ELR (cell line): ENCODE measurements at places on chromosomes 2 and 18.

DNA sequence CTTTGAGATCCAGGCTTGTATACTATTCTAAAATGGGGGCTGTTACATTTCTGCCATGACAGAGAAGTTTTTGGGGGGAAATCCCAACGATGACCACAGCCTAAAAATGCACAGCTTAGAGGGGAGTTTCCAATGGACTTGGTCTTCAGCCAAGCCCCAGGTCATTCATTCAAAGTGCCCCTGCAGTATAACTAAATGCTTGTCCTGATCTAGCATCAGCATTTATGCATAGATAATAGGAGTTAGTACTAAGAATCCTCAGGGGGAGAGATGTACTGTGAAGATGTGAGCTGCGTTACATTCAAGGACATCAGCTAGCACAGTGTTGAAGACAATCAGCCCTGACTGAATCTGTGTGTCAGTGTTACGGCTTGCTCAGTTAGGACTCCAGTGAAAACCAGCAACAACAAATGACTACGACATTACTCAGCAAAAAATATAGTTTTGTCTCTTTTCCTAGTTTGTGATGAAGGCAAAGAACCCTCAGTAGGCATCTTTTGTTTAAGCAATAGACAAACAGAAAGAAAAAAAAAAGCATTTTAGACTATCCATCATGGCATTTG lies 160.9 kb downstream of the ZEB2 start:
- DNase-seq = peak; percentile 76

- peak; percentile 62 for DNase-seq
Measured at GRCh38 chr2:222561817-222562645, 93.9 kb downstream of the FARSB start.

DNA sequence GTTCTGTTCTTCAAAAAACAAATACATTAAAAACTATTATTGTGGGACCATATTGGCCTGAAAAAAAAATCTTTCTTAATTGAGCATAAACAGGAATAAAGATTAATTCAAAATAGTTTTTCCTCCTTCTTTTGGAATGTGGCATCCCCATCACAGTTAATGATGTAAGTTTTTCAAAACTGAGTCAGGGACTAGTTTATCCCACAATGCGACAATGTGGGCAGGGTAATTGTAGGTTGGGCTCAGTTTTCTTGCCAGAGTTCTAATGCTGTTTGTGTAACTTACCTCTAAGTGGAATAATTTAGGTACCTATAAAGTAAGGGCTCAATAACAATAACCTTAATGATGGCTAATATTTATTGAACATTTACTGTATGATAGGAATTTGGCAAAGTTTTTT lies 82.0 kb downstream of the PMS1 start:
- no peak for DNase-seq

- DNase-seq = no peak
Measured at GRCh38 chr2:235685024-235685721, 191.3 kb downstream of the AGAP1 start.

GRCh38 chr2:216583606-216584005 lies 49.6 kb upstream of the IGFBP2 start:
- DNase-seq = no peak

DNA sequence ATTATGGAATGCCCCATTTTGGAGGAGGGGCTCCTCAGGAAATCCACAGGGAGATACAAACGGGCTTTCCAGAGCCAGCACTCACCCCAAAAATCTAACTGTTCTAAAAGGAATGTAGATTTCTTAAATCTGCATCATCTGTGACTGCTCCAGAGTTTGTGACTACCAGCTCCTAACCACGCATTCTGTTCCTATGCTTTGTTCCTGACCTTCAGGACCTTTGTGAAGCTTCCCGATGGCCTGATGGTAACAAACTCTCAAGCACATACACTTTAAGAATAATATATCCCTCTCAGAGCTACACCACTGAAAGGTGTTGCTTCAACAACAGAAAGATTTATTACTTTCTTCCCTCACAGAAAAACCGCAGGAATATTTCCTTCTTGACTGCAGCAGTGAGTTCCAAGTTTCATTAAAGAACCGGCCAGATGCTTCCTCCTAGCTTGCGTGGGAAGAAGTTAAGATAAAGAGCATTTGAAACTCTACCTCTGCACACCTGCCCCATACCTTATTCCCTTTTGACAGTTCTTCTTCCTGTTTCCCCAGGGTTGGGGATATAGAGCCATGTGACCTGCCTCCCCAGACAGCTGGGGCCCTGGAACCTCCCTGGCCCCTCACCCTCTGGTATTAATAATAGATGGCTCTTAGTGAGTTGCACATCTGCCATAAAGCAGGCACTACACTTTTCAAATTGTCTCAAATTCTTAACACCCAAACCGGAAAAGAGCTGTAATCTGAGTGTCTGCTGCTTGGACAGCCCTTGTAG lies 40.2 kb upstream of the EML4 start:
- peak; percentile 87 for DNase-seq

DNA sequence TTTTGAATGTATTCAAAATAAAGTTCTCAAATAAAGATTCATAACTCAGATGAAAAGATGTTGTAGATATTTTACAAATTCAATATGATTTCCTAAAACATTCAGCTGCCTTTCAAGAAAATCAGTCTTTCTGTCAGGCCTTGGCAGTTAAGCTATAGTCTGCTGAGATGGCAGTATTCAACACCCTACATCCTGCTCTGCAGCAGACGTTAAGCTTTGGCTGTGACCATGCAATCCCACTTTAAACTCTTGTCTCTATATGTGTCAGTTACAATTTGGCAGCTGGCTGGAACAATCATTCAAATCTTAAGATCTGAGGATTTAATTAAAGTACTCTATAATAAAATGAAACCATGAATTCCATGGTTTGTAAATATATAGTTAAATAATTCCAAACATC lies 567.3 kb upstream of the ZNF804A start:
- peak; percentile 19 for DNase-seq

DNA sequence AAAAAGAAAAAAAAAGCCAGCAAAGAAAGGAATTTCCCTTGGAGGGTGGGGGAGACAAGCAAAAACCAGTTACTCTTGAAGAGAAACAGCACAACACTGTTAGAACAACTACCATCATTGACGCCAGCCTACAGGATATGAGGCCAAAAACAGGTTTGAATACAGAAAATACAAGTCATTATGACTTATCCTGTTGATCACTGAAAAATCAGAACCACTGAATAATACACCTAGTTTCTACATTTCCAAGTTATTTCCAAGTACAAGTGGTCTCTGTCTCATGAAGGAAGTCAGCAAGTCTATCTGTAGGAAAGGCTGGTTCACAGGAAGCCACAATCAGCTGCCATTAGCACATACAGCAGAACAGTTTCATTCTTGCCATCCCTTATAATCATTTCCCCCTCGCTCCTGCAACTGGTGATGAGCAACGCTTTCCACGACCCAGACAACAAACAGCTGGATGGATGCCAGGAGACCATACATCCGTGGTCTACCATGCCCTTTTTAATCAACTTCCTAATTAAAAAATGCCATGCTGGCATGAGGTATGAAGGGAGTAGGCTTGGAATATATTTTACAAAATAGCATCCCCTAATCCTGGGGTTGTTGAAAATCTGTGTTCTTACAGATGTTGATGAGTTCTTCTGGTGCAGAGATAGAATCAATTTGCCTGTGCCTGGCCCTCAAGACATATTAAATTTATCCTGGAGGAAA lies 10.4 kb downstream of the MYT1L start:
- DNase-seq = no peak

DNA sequence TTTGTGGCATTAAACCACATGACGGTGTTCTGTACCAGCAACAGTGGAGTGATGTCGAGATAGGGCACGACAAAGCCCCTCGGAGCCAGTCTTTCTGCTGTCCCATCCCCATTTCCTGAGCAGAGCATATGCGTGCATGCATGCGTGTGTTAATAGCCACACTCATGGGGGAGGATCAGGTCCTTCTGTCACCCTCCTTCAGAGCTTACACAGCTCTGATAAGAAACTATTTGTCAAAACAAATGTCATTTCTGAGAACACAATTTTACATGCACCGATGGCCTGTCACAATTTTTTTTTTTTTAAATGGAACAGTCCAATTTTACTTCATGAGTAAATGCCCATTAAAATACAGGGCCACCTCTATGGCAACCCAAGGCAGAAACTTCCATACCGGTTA lies 95.9 kb upstream of the ZBTB14 start:
- no peak for DNase-seq

DNA sequence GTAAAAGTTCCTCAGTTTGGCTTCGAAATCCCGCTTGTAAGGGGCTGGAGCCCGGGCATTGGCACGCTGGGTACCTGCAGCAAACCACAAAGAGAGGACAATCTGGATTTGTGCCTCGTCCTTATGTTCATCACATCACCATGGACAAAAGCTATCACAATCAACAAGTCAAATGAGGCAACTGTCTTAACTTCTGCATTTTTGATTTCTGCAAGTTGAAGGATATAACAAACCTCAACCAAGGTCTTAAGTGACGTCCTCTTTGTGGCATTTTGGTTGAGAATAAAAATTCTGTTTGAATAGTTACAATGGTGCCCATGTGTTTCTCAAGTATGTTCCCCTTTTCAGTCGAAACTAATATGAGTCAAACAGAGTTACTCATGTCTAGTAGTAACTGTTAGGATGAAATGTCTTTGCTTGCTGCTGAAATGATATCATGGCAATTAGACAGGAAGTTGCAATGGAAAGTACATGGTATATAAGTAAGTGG lies 70.8 kb upstream of the STK17B start:
- peak; percentile 81 for DNase-seq
